HTR-8/SVneo (cell line): ENCODE measurements at places on chromosomes 6 and 20.

- no peak for DNase-seq
These were observed 233.9 kb upstream of the SYNDIG1 start for GRCh38 chr20:24235296-24236175.

DNA sequence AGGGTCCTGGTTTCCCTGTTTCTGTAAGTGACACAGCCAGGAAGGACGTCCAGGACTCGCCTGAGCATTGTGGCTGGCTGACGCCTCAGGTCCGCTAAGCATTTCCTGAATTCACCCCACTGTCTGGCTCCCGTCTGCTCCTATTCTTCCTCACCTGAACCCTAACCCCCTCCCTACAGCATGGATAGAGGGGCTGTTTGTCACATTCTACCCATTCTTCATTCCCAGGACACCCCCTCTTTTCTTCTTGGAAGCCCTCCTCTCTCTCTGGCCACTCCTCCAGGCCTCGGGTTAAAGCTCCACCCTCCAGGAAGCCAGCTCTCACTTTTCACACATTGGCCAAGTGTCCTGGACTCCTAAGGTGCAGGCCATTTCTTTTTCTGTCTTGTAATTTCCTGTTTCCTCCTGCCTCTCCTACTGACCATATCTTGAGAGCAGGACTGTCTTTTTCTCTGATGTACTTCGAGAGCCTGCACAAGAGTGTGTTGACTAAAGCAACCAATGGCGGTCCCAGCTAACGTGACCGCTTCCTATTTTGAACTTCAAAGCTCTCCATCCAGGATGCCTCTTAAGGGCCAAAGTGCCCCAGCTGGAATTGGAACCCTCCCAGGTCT, 24.2 kb upstream of the MYMX start:
- no peak for DNase-seq

DNA sequence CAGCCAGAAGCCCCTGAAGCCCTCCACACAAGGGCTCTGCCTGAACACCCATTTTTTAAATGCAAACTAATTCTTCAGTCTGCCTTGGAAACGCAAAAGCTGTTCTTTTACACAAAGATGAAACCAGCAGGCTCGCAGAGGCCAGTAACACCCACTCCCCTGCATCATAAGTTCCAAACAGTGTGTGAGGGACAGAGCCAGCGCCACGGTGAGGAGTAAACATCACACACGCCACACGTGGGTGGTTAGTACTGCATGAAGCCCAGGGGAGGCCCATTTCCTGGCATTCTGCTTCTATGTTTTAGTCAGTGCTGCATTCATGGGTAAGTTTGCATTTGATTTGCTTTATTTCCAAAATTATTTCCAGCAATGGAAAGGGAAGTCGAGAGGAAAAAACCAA, 217.7 kb upstream of the RIN2 start:
- DNase-seq = no peak

- DNase-seq = no peak
These were observed 1122.3 kb downstream of the EPHA7 start for GRCh38 chr6:92297101-92297500.

DNA sequence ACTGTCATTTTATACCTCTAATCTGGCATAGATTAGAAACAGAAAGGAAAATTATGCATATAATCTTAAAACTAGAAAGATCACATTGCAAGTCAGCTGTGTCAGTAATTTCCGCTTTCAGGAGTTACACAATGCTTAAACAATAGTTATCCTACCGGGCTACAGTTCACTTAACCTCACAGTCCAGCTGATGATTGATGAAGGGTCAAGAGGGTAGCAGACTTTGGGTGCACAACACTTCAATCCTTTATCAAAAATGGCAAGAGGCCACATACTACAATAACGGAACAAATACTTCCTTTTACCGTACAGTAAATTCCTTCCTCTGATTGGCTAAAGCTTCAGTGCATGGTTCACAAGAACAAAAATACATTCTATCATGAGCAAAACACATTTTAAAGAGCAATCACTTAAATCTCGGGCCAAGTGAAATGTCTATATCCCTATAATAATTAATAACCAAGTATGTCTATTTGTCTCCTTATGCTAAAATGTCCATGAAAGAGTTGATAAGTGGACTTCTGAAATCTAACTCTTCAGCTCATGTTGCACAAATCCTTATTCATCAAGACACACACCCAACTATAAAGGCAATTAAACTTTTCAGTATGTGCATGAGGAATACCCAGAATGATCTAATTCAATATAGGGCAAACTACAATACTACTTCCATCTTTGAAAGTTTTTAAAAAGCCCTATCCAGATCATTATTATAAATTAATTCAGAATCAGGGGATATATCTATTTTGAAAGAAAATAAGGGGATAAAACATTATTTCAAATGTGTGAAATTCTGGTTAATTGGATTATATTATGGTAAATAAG, 76.8 kb downstream of the HIVEP2 start:
- DNase-seq = no peak

- peak; percentile 31 for DNase-seq
These were observed 674 bp downstream of the NRSN1 start for GRCh38 chr6:24126586-24127192.

GRCh38 chr6:165941249-165941775, 226.3 kb downstream of the TBXT start:
- no peak for DNase-seq
